PC-3 (cell line): ENCODE measurements at places on chromosomes 6 and 20. TPM values are rescaled to one million over a fixed set of nuclear protein-coding genes. Genes with fewer than 3 reads are reported as not detected.
A peak's percentile ranks its signal among the peaks of the same experiment; 100 is the strongest.

GRCh38 chr6:152587473-152587872 is 49.7 kb downstream of the SYNE1 start:
- no peak for DNase-seq

GRCh38 chr20:24488064-24488799 is 18.8 kb downstream of the SYNDIG1 start:
- peak; percentile 47 for DNase-seq

DNA sequence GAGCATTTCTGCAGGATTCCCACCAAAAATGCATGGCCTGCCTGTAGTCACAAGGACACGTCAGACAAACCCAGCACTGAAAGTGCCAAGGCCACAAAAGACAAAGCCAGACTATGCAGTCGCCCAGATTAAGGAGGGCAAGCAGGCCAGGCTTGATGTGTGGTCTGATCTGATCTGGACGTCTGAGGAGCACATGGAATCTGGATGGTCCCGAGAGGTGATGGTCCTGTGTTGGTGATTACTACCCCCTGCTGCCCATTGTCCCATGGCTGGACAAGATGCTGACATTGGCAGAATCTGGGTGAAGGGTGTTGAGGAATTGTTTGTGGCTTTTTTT is 17.1 kb downstream of the NPEPL1 start:
- no peak for DNase-seq

The C4A gene
- total RNA-seq: 2.2 and 3.6 TPM in 2 replicates

The DDO gene
- not detected in 2 replicates for total RNA-seq

The IRF4 gene
- total RNA-seq: 0.15 TPM in 1 of 2 replicates, not detected in the other

The PSORS1C1 gene
- 2.0 and 5.5 TPM in 2 replicates for total RNA-seq

DNA sequence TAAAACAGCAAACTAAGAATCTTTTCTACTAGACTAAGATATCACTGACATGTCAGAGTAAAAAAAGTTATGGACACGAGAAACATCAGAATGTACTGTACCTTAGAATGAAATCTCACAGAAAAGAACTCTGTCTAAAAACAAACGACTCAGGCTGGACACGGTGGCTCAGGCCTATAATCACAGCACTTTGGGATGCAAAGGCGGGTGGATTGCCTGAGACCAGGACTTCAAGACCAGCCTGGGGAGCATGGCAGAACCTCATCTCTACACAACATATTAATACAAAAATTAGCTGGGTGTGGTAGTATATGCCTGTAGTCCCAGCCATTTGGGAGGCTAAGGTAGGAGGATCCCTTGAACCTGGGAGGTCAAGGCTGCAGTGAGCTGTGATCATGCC is 122.6 kb downstream of the PRND start:
- DNase-seq: no peak

DNA sequence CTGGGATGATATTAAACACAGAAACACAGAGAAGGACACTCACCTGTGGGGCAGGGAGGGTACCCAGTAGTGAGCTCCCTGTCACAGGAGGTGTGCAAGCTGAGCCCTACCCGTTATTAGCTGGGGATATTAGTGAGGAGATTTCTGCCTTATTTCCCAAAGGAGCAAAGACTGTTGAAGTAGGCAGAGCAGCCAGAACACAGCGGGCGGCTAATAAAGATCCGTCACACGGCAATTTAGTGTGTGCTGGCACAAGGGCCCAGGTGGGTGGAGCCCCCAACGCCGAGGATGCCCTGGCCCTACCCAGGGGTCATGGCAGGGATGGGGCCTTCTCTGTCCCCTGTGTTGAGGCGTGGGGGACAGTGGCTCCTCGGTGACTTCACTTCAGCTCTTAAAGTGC is 8.3 kb downstream of the VSTM2L start:
- DNase-seq: no peak

The TMEM181 gene
- total RNA-seq: 10.4 and 13.7 TPM in 2 replicates

The GNMT gene
- total RNA-seq: 0.47 and 1.2 TPM in 2 replicates

The THBS2 gene
- total RNA-seq: 0.52 TPM in 1 of 2 replicates, not detected in the other

DNA sequence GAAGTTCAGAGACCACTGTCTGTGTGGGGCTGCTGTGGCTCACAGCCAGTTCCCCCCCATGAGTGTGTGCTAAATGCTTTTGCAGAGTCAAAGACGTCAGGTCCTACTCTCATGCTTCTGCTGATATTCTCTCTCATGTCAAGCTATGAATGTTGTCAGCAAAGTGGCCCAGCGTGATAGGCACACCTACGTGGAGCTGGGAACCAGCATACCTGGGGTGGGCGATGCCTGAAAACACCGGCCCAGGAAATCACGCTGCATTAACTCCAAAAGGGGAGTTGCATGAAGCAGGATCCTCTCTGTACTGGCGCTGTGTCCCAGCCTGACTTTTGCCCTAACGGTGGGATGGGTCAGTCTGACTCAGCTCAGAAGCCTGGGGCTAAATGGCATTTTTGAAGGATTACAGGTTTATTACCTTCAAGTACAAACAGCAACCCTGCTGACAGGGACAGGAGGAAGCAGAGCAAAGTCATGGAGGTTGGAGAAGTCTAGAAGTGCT is 9.0 kb upstream of the MRPS10 start:
- peak; percentile 100 for DNase-seq

DNA sequence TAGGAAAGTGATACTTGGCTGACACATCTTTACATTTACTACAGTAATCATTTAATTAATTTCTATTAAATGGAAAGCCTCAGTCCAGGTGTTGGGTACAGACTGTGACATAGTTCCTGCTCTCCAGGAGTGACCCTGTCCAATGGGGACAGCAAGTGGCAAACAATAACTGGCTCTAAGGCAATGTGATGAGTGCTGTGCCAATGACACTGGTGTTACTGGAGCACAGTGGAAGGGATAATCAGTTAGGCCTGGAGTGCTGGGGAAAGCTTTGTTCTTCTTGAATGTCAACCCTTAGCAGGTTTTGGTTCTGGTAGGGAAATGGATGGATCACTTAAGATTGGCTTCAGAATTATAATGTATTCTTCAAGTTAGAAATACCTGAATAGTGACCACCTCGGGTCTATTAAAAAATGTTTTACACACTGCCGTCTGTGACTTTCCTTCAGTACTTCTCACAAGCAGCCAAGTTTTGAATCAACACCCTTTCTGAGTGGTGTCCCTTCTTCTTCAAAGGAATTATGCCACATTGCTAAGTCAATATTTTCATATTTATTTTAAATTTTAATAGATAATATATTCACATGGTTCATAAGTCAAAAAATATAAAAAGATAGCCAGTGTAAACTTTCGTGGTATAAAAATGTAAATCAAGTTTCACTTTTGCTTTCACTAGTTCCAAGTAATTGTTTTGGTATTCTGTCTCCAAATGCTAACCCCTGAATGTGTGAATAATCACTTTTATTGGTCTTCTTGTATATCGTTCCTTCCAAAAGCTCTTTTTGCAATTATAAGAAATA is 9.6 kb downstream of the CMTR1 start:
- DNase-seq: no peak

DNA sequence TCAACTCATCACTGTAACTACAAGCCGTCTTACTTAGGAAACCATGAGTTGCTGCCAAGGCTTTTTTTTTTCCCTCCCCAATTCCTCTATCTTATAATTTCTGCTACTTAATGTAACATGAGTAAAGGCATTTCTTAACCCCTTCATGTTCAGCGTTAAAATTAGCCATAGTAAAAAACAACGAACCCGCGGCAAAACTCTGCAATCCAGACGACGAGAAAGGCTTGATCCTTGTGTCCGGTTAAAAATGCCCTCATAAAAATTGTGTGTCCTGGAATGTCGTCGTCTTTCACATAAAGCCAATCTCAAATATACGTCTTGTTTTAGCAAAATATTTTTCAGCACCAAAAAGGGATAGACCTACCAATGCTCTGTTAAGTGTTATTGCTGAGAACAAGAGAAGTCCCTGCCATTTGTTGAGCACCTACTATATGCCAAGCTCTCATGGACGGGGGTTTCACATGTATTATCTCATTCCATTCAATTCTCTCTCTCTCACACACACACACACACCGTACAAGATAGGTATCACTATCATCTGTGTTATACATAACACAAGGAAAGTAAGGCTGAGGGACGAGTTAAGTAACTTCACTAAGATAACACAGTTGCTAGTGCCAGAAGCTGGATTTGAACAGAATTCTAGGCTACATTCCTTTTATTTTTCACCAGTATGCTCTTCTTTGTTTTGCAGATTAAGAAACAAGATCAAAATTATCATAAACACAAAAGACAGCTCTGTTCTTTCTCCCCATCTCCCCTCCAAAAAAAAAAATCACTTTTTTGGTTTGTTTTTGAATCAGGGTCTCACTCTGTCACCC is 683 bp upstream of the ARHGAP18 start:
- DNase-seq: no peak

DNA sequence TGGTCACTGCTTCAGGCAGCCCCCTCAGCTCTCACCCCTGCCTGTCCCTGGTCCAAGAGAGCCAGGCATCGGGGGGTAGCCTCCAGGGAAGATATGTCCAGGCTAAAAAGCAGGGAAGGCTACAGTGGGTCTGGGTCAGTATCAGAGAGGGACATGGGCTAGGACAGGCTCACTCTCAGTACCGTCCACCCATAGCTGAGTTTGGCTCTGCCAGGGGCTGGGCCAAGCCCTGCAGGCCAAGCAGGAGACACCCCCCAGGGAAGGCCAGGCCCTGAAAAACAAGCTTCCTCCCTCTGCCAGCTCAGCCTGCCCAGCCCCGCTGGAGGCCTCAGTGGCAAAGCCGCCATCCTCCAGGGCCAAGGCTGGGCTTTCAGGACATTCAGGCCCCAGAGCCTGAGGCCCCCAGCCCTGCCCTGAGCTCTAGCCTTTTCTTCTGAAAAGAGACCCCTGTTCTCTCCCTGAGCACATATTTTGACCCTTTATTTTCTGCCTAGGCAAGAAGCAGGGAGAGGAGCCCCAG is 28.6 kb upstream of the TGM2 start:
- DNase-seq: no peak

The SEMG1 gene
- total RNA-seq: not detected in 2 replicates

DNA sequence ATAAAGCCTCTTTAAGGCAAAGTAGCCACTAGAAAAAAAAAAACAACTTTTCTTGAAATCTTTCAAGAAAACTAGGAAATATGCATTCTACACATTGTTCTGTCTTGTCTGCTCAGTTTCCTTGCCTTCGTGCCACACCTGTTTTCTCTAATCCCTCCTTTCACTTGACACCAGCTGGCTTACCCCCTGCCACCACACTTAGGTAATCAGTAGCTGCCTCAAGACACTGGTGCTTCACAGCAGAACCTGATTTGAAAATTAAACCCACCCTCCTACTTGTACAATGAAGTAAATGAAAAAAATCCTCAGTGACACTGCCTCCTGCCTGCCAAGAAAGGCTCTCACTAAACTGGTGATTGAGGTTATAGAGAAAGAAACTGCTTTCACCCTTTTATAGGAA is 45.8 kb upstream of the SCML4 start:
- no peak for DNase-seq

The BEND3 gene
- 4.5 and 6.3 TPM in 2 replicates for total RNA-seq
